ENCODE measurements at places on chromosomes 16 and 17.

GRCh38 chr17:72125742-72126141, 4.9 kb downstream of the SOX9 start:
- DNase-seq = no peak

DNA sequence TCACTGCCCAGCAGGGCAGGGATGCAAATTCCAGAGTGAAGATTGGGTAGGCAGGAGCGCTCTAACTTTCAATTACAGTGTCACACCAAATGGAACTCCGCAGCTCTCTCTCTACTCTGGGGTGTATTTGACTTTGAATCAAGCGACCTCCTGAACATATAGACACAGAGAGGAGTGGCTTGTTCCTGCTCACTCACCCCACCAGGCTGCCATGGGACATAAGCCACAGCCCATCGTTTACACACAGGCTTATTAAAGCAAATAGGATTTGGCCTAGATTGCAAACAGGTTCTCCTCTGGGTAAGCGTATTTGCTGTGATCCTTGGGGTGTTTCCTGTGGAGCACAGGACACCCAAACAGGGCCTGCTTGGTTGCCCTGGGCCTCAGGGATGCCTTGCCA, 281.6 kb upstream of the CCL2 start:
- no peak for DNase-seq

- no peak for DNase-seq
Measured at GRCh38 chr17:80916246-80916645, 75.4 kb upstream of the CHMP6 start.

- peak; percentile 67 for DNase-seq
Measured at GRCh38 chr16:69564845-69565670, 708 bp upstream of the NFAT5 start.

DNA sequence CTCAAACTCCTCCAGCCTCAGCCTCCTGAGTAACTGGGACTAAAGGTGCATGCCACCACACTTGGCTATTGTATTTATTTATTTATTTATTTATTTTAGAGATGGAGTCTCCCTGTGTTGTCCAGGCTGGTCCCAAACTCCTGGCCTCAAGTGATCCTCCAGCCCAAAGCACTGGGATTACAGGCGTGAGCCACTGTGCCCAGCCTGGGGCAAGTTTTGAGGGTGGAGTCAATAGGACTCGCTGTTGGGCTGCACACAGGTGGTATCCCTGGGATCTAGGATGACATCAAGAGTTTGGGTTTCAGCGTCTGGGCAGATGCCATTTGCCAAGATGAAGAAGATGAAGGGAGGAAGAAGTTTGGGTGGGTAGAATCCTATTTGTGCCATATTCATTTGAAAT, 213.9 kb downstream of the GSG1L start:
- no peak for DNase-seq

DNA sequence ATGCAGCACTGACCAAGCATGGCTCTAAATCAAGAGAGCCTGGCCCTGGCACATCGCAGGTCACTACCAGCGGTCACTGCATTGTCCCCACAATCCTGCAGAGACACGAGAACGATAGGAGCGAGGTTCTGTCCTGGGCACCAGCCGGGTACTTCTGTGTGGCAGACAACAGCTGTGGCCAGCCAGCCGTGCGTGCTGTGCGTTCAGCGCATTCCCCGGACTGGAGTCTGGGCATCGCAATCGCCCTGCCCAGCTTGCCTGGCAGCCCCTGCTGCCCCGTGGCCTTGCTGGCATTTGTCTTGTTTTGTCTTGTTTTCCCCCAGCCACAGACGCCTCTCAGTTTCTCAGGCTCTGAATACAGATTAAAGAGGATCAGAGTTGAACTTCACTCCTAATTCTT, 33.9 kb downstream of the COTL1 start:
- no peak for DNase-seq

- no peak for DNase-seq
Measured at GRCh38 chr17:80091376-80091775, 10.0 kb upstream of the GAA start.

GRCh38 chr17:62791235-62791734, 16.8 kb downstream of the MARCHF10 start:
- peak; percentile 22 for DNase-seq

- no peak for DNase-seq
Measured at GRCh38 chr16:78654929-78655328, 555.5 kb downstream of the WWOX start.

DNA sequence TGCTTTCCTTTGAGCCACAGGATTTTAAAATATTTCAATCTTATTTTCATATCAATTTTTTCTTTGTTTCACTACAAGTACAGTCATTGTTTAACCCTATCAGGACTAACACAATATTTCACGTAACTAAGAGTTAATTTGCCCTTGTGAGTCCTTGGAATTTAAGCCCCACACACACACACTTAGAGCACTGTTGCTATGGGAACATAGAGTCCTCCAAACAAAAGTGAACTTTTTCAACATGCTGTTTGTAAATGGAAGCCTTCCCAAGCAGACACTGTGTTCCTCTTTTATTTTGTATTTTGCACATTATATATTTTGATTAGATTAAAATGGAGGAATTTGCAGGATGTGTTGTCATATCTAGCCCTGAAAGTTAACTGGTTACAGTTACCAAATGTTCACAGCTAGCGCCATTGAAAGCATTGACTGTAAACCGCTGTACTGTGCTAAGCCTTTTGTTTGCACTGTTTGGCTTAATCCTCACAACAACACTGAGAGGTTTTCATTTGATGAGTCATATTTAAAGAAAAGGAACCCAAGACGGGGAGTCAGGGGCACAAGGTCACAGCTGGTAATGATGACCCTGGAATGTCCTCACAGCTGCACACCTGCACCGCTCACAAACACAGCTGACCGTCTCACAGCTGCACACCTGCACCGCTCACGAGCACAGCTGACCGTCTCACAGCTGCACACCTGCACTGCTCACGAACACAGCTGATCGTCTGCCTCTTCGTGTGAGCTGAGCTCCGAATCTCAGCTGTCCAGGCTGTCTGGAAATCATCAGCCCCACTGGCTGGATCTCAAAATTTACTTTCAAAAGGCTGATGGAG, 6.3 kb downstream of the HSBP1 start:
- DNase-seq = no peak

DNA sequence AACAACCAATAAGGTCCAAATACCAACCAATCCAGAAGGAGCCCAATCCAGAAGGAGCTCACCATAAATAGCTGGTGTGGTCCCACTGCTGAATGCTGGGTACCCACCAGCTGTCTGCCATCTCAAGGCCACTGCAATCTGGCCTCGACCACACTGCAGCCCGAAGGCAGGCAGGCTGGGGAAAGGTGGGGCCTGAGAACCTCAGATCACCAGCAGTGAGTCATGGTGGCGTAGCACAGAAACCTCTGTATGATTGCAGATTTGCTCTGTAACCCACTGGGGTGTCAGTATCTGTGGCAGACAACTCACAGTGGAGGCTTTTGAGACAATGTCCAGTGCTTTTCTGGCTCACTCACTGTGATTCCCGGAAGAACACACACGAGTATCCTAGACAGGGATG, 14.7 kb upstream of the CMTR2 start:
- no peak for DNase-seq

- peak; percentile 58 for DNase-seq
Measured at GRCh38 chr17:60231234-60231633, 81.5 kb downstream of the CA4 start.

- peak; percentile 73 for DNase-seq
Measured at GRCh38 chr16:30958175-30959079, 873 bp downstream of the SETD1A start.

DNA sequence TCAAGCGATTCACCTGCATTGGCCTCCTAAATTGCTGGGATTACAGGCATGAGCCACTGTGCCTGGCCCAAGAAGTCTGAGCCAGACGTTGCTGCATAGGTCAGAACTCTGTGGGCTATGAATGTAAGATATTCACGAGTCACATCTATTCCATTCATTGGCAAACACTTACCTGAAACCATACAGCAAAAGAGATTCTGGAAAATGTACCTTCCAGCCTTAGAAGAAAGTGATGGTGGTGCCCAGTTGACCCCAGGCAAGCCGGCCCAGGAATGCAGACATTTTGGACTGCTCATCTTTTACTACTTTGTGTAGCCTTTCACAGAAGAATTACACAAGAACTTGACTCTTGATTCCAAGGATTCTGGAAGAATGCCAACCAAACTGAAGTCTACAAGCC, 135.6 kb upstream of the N4BP1 start:
- DNase-seq = no peak

GRCh38 chr17:78356101-78356713, 3.7 kb downstream of the SOCS3 start:
- peak; percentile 90 for DNase-seq

- DNase-seq = peak; percentile 75
Measured at GRCh38 chr17:45316434-45317110, at the start of gene MAP3K14. TSS of gene MAP3K14 (minus strand) at chr17:45317020. CDS start at chr17:45290745, 26,275 bp downstream.

GRCh38 chr17:9115214-9116191, 94.2 kb downstream of the NTN1 start:
- peak; percentile 48 for DNase-seq

DNA sequence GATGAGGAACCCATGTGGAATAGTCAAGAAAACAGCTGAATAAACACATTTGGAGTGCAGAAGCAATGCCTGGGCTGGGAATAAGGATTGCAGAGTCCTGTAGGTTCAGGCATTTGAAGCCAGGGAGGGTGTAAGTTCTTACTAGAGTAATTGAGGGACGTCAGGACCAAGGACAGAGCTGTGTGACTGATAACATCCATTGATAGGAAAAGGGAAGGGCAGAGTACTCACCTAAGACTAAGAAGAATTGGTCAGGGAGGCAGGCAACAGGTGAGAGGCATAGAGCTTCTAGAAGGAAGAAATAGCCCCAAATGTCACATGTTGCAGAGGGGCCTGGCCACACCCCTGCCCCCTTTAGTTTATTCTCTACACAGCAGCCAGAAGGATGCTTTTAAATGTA, 79.8 kb upstream of the TMEM132E start:
- peak; percentile 31 for DNase-seq

GRCh38 chr16:11557801-11558200, 28.9 kb downstream of the LITAF start:
- no peak for DNase-seq

- no peak for DNase-seq
Measured at GRCh38 chr16:81625544-81626153, 153.4 kb upstream of the PLCG2 start.

GRCh38 chr16:75402159-75402820, 31.0 kb downstream of the CFDP1 start:
- DNase-seq = peak; percentile 11

GRCh38 chr16:79282806-79283205, 317.7 kb downstream of the MAF start:
- no peak for DNase-seq

GRCh38 chr17:9928601-9929333, 23.7 kb upstream of the RCVRN start:
- DNase-seq = peak; percentile 26

DNA sequence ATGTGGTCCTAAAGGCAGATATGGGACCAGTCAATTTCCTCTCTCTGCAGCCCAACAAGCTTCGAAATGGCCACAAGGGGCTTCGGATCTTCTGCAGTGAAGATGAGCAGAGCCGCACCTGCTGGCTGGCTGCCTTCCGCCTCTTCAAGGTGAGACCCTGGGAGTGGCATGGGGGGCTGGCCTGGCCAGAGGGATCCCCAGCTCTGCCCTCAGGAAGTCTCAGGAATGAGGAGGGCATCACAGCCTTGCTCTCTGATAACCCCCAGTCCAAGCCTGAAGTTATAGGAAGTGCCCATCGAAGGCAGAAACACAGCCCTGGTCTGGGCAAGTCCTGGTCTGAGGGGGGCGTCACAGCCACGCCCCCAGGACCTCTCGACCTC, 7.1 kb downstream of the GRB7 start:
- no peak for DNase-seq

DNA sequence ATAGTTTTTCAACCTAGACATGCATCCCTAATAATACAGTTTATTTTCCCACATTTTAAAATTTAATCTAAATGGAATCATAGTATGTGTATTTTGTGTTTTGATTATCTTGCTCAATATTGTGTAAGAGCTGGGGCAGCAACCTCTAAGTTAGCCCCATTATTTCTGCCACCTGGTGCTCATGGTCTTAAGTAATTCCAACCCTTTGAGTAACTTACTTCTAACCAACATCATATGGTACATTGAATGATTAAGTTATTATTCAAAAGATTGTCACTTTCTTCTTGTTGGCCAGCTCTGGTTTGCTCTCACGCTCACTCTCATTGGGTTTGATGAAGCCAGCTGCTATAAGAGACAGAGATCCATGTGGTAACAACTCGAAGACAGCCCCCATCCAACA, 3.9 kb upstream of the KRTAP4-3 start:
- DNase-seq = no peak

DNA sequence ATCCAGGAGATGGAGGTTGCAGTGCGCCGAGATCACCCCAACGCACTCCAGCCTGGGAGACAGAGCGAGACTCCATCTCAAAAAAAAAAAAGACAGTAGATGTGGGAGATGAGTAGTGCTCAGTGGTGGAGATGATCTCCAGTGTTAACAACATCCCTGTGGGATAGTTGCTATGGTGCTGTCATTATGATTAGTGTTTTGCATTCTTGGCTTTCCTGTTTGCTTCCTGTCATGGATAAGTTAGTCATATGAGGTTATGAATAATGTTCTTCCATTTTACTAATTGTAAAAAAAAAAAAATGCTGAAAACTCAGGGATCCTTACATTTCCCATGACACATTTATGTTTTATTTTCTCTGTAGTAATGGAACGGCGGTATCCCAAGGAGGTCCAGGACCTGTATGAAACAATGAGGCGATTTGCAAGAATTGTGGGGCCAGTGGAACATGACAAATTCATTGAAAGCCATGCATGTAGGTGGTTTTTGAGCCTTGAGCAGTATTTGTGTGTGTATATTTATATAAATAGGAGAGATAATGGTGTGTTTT, 24.5 kb upstream of the DUSP14 start:
- no peak for DNase-seq

DNA sequence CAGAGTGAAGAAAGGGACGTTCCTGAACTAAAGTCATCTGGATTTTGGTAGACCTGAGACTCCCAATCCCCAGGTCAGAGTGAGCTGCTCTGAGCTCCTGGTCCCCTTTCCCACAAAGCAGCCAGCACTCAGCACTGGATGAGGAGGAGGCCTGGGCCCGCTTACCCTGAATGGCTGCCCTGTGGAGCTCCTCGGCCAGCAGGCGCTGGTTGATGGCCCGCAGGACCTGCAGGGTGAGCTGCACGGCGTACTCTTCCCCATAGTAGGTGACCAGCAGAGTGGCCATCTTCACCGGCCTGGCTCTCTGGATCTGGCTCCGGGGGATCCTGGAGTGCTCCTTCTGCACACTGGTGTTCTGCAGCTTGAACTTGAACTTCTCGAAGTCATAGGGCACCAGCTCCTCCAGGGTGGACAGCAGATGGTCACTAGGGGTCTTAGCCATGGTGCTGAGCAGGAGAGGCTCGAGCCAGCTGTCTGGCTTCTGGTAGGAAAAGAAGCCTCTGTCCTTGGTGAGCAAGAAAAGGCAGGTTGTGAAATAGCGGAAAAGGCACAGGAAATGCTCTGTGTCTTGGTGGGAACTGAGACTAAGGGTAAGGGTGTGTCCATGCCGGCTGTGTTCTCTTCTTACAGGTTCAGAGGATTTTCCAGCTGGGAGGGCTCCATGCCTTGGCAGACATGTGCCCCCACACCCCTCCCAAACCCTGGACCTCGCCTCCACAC, at the start of gene MEFV:
MEFV (minus strand) TSS at position 488 of the 720 bp plus-strand sequence; CDS start at position 442, 46 bp downstream.
- DNase-seq = no peak

- DNase-seq = no peak
Measured at GRCh38 chr17:6028294-6028693, 41.9 kb upstream of the WSCD1 start.

Data from OCI-M1 (cell line).